ENCODE measurements at places on chromosomes 2 and 18.

GRCh38 chr2:65027616-65028244 lies 28.5 kb upstream of the CEP68 start:
- DNase-seq: no peak

- no peak for DNase-seq
Measured at GRCh38 chr2:38690499-38691420, 24.8 kb downstream of the GALM start.

- no peak for DNase-seq
Measured at GRCh38 chr2:222330910-222331309, 32.1 kb upstream of the PAX3 start.

- DNase-seq: no peak
Measured at GRCh38 chr2:159921752-159922404, 123.9 kb upstream of the CD302 start.

- DNase-seq: no peak
Measured at GRCh38 chr18:79697178-79697577, 17.6 kb downstream of the CTDP1 start.

- DNase-seq: no peak
Measured at GRCh38 chr2:232998666-232998985, 14.4 kb downstream of the NGEF start.

GRCh38 chr2:130727286-130727924 lies 1.5 kb upstream of the GPR148 start:
- DNase-seq: peak; percentile 70

DNA sequence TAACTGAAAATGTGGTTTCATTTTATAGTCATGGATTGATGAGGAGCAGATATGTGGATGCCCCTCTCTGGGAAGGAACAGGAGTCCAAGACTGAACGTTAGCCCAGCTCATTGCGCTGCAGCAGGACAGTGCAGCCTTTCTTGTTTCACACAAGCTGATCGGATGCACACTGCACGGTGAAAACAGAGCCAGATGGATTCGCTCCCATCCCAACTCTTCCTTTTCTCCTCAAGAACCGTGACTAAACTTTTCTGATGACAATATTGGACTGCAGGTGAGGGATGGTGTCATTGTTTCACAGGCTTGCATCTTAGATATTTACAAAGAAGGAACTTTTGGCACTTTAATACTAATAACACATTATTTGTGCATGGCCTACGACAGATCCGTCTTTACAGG lies 33.8 kb upstream of the COPS8 start:
- no peak for DNase-seq

DNA sequence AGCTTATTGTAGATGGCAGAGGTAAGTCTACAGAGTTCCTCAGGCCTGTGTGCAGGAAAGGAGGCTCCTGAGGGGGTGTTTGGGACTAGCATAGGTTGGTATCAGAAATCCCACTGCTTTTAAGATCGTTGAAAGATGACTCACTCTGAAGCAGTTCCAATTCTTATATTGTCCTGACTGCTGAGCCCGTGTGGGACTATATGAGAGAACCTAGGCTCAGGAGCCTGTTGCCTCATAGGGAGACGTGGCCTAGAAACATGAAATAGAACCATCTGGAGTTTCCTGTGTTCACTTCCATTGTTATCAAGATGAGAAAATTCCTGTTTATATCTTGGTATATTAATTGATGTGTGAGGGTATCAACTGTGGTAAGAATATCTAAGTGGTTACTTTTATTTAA lies 5.7 kb downstream of the CCT7 start:
- no peak for DNase-seq

DNA sequence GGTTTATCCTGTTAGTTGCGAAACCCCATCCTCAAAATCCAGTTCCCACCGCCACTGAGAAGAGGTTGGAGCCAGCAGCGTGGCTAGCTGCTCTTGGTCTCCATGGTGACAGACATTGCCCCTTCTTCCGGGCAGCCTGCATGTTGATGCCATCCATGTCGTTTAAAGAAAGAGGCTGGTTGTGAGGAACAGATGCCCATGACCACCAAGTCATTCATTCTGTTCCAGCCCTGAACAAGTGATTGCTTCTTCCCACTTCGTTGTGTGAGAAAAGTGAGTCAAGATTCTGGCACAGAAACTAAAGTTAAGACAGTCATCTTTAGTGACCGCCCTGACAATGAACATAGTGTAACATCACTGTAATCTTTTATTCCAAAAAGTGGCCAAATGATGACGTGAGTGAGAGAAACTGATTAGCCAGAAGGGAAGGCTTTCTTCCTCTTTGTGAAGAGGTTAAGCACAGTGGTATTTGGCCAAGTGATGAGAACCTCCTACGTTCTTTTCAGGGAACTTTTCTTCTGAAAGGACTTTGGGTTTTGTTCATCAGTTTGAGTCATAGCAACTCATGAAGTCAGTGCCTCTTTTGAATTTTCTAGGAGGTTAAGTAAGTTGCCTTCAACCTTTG lies 272.5 kb downstream of the GALR1 start:
- no peak for DNase-seq
